Cardiac septum (tissue), 1 donor: ENCODE measurements at places on chromosomes 2 and 18. TPM values are rescaled to one million over a fixed set of nuclear protein-coding genes. Genes with fewer than 3 reads are reported as not detected.

RIT2 gene
- not detected for total RNA-seq

CTDP1 gene
- 10.8 TPM for total RNA-seq

LONRF2 gene
- 24.5 TPM for total RNA-seq

NDUFV2 gene
- 325 TPM for total RNA-seq

CHN1 gene
- 23.8 TPM for total RNA-seq

INHBB gene
- 2.8 TPM for total RNA-seq

NAT8 gene
- not detected for total RNA-seq

CCBE1 gene
- total RNA-seq = 0.05 TPM

DPYSL5 gene
- total RNA-seq = 0.19 TPM

GDF7 gene
- 0.94 TPM for total RNA-seq

LINC00305 gene
- total RNA-seq = not detected

MAP3K19 gene
- not detected for total RNA-seq

GALM gene
- total RNA-seq = 8.5 TPM

ACVR2A gene
- total RNA-seq = 13.0 TPM

CD28 gene
- 1.3 TPM for total RNA-seq

MYL12A gene
- 4,186 TPM for total RNA-seq

ST8SIA3 gene
- total RNA-seq = 0.35 TPM

TMEM150A gene
- total RNA-seq = 11.4 TPM

UCN gene
- 2.1 TPM for total RNA-seq

INPP5D gene
- total RNA-seq = 6.2 TPM

FRZB gene
- 4.3 TPM for total RNA-seq

CCDC150 gene
- total RNA-seq = 1.5 TPM

ARHGAP28 gene
- 2.1 TPM for total RNA-seq

LBX2 gene
- 0.51 TPM for total RNA-seq

SP140L gene
- total RNA-seq = 4.0 TPM

MRPL30 gene
- total RNA-seq = 27.8 TPM

METTL4 gene
- total RNA-seq = 7.0 TPM

CNDP1 gene
- total RNA-seq = not detected

FOXD4L1 gene
- total RNA-seq = not detected

CHST10 gene
- total RNA-seq = 7.8 TPM

REG3A gene
- total RNA-seq = not detected
